ENCODE measurements at places on chromosomes 11 and 22. TPM values are rescaled to one million over a fixed set of nuclear protein-coding genes. Genes with fewer than 3 reads are reported as not detected.

The LINC01488 gene
- not detected for total RNA-seq

The LIF gene
- total RNA-seq: 17.2 TPM

The CHEK2 gene
- 27.2 TPM for total RNA-seq

The MRGPRF gene
- 0.50 TPM for total RNA-seq

The OR2AG2 gene
- total RNA-seq: 0.25 TPM

The SLC36A4 gene
- total RNA-seq: 17.7 TPM

The CDC42BPG gene
- total RNA-seq: 33.8 TPM

The KCNK4 gene
- 0.57 TPM for total RNA-seq

The FAM180B gene
- not detected for total RNA-seq

The UBE4A gene
- total RNA-seq: 30.9 TPM

The DUSP8 gene
- 2.6 TPM for total RNA-seq

The LDHAL6A gene
- not detected for total RNA-seq

The CLMP gene
- 5.4 TPM for total RNA-seq

The GAS2 gene
- total RNA-seq: 2.8 TPM

The OR5B21 gene
- not detected for total RNA-seq

The RTN4RL2 gene
- 3.4 TPM for total RNA-seq

The OR2D2 gene
- not detected for total RNA-seq

The DNAJB7 gene
- total RNA-seq: not detected

The IRF7 gene
- total RNA-seq: 13.1 TPM

The OR9G1 gene
- total RNA-seq: not detected
